ENCODE measurements at places on chromosomes 1 and 21. TPM values are rescaled to one million over a fixed set of nuclear protein-coding genes. Genes with fewer than 3 reads are reported as not detected.

Gene UBL4B
- not detected for total RNA-seq

Gene RNU1-3
- under 0.01 TPM for total RNA-seq

Gene HTR6
- total RNA-seq, result not detected

Gene FCGR1A
- 21.4 TPM for total RNA-seq

Gene TNFRSF9
- not detected for total RNA-seq

Gene KLHL17
- 8.7 TPM for total RNA-seq

Gene VWA1
- total RNA-seq, result 59.8 TPM

Gene POU3F1
- total RNA-seq, result not detected

Gene SDC3
- 45.1 TPM for total RNA-seq

Measured in gastroesophageal sphincter (tissue), 4 donors.